ENCODE measurements at places on chromosomes 1 and 21.
A peak's percentile ranks its signal among the peaks of the same experiment; 100 is the strongest.

DNA sequence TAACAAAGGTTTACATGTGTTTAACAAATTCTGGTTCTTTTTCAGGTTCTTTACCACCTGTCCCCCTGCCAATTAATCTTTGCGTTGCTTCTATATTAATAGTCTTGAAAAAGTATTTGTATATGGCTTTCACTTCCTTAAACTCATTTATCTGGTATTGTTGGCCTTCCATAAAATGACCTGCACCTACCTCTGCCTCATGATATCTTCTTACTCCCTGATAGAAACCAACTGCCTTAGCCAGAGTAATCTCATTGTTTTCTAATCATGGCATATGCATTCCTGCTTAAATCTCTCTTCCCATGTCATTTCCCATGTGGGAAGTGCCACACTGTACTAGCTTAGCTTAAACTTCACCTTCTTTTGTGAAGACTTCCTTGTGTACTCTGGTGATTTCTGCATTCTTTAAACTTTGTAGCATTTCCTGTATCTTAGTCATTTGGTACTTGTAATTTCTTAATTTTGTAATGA, 8.7 kb downstream of the SMG7 start:
- DNase-seq = no peak

GRCh38 chr1:9822897-9823692, 670 bp downstream of the CLSTN1 start:
- DNase-seq = no peak

DNA sequence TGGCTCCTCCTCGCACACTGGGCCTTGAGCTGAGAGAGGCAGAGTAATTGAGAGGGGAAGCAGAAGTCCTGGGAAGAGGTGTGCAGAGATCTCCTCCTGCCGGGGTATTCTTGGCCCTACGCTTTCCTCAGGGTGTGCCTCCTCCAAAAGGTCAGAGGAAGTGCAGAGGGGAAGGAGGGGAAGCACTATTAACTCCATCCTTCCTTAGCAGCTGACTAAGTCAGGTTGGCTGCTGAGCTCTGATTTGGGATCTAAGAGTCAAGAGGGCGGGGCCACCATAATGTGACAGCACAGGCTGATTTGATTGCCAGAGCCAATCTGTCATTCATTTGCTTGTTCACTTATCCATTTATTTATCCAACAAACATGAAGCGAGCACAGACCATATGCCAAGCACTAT, 12.3 kb downstream of the ATP2B4 start:
- DNase-seq = no peak

DNA sequence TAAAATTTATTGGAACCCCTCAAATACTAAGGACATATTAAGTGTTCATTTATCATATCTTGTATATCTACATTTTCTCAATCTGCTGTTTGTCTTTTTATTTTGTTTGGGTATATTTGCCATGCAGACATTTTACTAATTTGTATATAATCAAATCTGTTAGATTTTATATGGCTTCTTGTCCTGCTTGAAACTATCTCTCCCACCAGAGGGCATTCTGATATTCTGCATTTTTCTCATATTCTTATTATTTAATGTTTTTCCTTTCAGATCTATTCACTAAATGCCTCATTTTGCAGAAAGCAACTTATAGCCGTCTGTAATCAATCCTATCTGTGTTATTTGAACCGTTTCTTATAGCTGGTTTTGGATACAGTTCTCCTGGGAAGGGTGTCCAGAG, 745.5 kb downstream of the LRRIQ3 start:
- no peak for DNase-seq

GRCh38 chr1:29706936-29707335, 470.6 kb downstream of the PTPRU start:
- DNase-seq = peak; percentile 6

GRCh38 chr1:202282596-202283283, 59.0 kb downstream of the UBE2T start:
- no peak for DNase-seq

DNA sequence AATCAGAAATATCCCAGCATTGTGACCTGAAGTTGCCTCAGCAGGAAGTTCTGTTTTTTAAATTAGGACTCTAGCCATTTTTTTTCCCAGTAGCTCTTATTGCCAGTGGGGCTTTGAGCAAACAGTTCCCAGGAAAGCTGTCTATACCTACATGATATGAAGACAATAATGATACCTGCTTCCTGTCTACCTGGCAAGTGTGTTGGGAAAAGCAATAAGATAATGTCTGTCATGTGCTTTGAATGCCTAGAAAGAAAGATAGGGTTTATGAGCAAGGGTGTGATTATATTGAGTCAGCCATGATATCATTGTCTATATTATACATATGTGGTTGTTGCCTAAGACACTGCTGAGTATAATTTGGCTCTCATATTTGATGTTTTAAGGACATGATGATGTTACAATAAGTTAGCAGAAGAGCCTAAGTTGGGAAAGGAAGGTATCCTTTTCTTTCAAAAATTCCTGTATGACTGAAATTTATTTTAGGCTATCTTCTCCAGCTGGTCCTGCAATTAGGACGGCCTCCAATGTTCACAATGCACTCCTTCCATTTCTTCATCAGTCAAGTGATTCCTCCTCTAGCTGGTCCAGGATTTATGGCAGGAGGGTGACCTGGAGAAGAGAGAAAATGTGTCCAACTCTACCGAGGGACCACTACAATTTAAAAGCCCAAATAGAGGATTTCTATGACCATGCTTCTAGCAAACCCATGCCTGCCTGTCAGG, 99.6 kb upstream of the CDC42BPA start:
- DNase-seq = no peak

DNA sequence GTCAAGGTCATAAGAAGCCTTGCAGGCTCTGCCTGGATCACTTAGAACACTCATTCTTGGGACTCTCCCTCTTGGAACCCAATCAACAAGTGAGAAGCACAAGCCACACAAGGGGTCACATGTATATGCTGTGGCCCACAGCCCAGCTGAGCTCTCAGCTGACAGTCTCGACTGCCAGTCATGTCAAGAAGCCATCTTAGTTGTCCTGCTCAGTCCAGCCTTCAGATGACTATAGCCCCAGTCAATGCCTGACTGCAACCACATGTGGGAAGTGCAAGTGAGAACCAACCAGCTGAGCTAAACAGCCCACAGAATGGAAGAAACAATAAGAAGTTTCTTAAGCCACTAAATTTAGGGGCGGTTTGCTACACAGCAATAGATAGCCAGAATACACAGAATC, 356.0 kb downstream of the KCNH1 start:
- no peak for DNase-seq

DNA sequence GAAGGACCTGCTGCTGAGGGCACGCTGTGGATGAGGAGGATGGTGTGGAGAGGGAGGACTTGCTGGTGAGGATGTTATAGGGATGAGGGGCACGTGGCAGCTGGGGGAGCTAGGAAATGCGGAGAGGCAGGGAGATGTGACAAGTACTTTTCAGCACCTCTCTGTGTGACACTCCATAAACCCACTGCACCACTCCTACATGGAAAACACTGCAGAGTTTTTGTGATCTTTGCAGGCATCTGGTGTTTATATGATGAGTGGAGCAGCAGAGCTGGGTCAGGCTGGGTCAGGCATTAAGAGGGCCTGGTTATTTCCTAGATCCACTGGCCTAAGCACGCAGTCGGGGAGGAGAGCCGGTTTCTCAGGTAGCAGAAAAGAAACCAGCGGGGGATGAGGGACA, 167.3 kb upstream of the COA6 start:
- no peak for DNase-seq

DNA sequence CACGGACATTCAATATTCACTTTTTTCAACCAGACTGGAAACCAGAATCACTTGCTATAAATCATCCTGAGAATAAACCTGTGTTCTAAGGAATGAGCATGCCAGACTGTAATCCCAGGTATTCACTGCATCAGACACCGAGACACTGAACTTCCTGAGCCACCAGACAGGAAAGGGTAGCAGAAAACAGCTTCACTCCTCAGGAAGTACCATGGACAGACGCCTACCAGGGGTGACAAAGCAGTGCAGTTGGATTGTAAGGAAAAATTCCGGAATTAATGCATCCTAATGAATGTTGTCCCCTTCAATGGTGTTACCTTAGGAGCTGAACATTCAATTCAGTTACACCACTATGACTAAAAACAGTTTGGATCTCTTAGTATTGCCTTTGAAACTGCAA, 156.1 kb downstream of the PIGK start:
- no peak for DNase-seq

DNA sequence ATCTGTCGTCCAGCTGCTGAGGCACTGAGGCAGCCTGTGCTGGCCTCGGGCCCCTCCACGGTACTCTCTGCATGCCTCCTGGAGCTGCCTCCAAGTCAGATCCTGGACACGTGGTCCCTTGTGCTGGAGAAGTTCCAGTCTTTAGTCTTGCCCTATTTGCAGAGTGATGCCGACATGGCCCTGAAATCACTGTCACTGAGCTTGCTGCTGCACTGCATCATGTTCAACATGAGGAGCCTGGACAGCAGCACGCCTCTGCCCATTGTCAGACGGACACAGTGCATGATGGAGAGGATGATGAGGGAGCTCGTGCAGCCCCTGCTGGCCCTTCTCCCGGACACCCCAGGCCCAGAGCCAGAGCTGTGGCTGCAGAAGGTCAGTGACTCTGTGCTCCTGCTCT, 10.0 kb downstream of the URB2 start:
- DNase-seq = no peak

Measured in stimulated activated CD8-positive, alpha-beta memory T cell treated with anti-CD3 and anti-CD28 coated beads, Interleukin-4, amount 100 ng/mL, for 24 hours (primary cell).